Stimulated activated CD8-positive, alpha-beta memory T cell treated with anti-CD3 and anti-CD28 coated beads, Interleukin-7, amount 100 ng/mL, for 1 hour (primary cell): ENCODE measurements at places on chromosomes 1 and 21.

DNA sequence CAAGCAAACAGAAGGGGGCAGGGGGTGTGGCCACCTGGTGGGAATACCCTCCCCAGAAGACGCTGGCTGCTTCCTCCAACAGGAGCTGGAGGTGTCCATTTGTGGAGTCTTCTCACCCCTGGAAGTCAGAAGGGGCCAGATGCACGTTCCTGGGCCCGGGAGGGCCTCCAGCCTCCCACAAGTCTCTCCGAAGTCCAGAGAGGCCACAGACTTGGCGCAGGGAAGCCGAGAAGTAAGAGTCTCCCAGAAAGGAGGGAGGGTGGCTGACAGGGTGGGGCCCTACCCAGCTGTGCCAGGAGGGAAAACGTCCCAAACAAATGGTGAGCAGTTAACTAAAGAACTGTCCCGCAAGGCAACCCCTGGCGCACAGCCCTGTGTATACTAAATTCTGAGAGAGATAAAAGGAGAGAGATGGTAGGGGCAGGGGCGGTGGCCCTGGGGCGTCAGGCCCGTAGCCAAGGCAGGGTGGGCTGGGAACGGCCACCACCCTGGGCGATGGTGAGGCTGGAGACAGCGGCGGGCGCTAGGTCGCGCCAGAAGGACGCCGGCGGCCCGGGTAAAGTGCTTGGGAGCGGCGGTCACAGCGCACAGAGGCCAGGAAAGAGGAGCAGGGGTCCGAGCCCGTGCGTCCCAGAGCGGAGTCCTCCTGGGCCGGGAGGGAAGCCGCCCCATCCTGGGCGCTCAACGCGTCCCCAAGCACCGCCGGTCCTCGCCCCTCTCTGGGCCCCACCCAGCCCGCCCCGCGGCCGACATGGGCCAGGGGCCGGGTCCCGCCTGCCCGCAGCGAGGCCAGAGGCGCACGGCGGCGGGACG is 1.2 kb downstream of the CHD5 start:
- DNase-seq, result no peak

DNA sequence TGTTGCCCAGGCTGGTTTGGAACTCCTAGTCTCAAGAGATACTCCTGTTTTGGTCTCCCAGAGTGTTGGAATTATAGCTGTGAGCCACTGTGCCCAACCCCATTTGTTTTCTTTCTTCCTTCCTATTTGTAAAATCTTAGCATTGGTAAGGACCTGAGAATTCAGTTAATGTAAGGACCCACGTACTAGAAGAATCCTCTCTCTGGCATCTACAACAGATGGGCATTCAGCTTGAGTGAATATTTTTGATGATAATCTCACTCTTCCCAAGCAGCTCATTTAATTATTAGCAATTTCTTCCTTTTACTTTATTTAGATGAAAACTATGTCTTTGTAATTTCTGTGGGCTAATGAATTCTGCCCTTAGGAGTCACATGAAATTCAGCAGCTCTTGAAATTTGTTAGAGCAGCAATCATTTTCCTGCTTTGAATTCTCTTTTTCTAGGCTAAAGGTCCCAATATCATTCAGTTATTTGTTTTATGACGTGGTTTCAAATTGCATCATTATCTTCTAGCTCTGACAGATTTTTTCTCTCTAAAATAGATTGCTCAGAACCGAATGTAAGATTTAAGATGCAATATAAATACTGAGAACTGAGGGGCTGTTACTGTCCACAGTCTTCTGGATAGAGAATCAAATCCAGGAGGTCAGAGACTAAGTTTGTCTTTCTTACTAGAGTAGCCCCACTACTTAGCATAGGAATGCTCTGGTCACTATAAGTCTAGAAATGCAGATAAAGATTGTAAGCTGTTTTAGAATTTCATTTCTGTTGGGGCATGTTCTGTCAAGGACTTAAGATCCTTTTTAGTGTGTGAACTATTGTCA is 59.4 kb downstream of the EPB41 start:
- no peak for DNase-seq

DNA sequence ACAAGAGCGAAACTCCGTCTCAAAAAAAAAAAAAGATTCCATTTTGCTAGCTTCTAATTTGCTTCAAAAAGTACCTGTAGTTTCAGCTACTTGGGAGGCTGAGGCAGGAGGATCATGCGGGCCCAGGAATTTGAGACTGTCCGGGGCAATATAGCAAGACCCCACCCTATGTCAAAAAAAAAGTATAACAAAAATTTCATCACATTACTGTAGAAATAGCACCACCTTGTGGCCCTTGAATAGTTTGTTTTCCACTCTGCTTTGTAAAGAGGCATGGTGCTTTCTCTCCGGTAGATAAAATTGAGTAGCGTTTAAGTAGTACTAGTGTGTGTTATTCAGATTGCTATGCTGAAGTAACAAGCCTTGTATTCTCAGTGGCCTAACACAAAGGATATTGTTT is 18.2 kb upstream of the MSTO1 start:
- no peak for DNase-seq

GRCh38 chr1:174072581-174072980 is 50.4 kb upstream of the RC3H1 start:
- DNase-seq, result no peak

GRCh38 chr1:41161846-41162245 is 80.3 kb downstream of the SCMH1 start:
- no peak for DNase-seq

DNA sequence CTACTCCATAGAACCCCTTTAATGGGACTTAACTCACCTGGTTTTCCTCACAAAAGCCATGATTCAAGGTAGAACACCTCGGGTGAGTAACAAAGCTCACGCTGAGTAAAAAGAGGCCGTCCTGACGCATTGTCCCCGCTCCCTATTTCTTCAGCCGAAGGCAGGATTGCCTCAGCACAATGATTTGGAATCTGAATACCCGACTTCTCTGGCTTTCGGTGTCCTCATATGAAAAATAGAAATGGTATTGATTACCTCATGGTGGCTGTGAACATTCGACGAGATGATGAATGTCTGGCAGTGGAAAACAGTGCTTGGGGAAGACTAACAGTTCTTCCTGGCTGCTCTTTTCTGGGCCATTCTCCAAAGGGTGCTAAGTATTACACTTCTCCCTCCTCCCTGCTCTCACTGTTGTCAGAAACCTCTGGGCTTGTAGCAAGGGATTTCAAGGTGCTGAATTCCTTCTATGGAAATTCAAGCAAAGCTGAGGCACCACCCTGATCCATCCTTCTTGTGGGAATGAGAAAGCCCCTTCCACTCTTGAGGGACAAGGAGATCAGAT is 148.3 kb downstream of the C1orf94 start:
- no peak for DNase-seq

GRCh38 chr1:100455478-100456072 is 82.4 kb upstream of the GPR88 start:
- no peak for DNase-seq
